ENCODE measurements at places on chromosomes 7 and 10. TPM values are rescaled to one million over a fixed set of nuclear protein-coding genes. Genes with fewer than 3 reads are reported as not detected.

Gene SMKR1
- polyA plus RNA-seq = 0.32 TPM

Gene SPDYE2
- polyA plus RNA-seq = 8.5 TPM

DNA sequence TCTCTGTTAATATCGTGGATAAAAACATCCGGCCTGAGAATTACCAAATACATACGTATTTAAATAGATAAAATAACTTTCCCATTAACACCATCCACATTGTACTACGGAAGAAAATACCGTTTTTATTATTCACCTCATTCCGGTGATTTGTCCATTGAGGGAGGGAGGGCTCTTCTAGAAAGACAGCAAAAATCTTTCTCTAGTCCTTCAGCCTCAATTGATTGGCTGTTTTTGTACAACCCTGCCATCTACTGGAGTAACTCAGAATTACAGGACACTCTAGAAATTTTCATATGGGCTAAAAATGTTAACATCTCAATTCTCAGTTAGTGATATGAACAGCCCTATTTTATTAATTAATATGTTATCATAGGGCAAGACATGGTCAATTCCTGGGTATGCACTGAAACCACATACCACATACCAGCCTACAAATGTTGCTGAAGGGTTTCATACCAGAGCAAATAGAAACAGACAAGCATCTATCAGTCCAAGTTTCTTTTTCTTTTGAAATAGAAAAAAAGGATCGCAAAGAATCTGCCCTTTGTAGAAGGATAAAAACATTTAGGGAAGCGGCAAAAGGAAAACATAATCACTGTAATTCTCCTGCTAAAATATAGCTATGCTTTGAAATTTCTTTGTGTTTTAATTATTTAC lies 55.8 kb upstream of the CDCA7L start:
- peak; percentile 55 for DNase-seq

Gene PHKG1
- polyA plus RNA-seq = 0.44 TPM

Gene LRIT1
- polyA plus RNA-seq = not detected

Gene GIMAP7
- polyA plus RNA-seq = not detected

DNA sequence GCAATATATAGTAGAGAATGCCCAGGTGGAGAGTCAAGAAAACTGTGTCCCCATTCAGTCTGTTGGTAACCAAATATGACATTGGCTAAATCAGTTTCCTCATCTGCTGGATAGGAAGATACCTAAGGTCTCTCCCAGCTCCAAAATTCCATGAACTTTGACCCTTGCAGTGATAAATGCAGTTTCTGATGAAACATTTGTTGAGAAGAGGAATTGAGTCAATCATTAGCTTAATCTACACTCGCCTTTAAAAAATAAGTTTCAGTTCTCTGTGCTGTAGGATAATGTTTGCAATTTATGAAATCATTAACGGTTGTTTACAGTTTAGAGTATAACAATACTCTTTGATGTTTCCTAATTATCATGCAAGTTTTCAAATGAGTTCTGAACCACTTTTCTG lies 38.0 kb upstream of the SLC25A13 start:
- DNase-seq = no peak

Gene PNLIPRP1
- polyA plus RNA-seq = not detected

DNA sequence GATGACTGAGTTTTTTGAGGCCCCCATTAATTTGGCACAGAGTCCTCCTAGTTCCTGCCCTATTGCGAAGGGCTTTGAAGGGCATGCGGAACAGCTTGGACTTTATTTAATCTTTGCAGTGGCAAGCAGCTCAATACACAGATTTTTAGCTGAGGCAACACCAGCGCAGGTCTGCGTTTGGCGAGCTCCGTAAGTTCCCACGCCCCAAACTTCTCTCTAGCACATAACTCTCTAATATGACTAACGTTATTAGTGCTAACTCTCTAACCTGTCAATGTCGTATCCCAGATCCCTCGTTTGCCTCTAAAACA lies 366 bp upstream of the TAF3 start:
- no peak for DNase-seq

DNA sequence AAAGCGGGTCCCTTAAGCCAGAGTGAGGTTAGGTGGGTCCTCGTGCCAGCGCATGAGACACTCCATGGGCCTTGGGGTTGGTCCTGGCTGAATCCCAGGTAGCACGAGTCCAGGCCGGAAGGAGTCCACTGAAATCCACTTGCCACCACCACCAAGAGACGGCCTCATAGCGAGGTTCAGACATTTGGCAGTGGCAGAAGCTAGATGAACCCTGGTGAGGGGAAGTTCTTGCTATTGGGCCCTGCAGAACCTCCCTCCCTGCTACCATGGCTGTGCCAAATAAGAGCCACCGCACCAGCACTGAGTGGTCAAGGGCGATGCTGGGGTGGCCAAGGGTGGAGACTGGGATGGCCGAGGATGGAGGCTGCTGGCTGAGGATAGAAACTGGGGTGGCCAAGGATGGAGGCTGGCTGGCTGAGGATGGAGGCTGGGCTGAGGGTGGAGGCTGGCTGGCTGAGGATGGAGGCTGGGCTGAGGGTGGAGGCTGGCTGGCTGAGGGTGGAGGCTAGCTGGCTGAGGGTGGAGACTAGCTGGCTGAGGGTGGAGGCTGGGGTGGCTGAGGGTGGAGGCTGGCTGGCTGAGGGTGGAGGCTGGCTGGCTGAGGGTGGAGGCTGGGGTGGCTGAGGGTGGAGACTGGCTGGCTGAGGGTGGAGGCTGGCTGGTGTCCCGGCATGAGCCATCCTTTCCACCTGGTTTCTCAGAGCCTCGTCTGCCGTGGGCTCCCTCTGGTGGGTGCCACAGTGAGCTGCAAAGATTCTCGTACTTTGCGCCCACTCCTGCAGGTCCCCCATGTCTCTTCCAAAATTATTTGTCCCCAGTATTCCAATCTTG lies 88.2 kb downstream of the ELFN1 start:
- DNase-seq = peak; percentile 63

Gene AKR1C3
- 6.8 TPM for polyA plus RNA-seq

DNA sequence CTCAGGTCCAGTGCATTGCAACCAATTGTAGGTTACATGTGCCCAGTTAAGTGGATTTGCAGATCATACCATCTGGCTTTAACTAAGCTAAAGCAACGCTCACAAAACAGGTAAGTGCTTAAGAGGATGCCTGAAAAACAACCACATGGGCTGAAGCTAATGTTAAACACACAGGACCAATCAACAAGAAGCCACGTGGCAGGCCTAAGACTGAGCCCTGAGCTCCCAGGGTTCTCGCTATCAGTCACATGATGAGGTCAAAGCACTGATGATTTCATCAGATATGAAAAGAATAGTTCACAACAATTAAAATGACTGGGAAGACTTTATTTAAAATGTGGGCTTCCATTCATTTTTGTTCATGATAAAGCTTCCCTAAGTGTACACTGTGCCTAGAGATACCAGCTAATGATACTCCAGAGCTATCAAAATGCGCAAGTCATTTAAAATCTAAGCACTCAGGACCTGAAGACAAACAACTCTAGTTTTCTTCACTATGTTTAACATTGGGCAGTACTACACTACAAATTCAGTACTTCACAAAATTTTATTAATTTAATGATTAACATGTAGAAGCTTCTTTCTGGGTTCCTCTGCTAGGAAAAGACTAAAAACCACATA lies 90.6 kb downstream of the PIP4K2A start:
- no peak for DNase-seq

- DNase-seq = no peak
These were observed 41.9 kb upstream of the STMP1 start for GRCh38 chr7:135620447-135620846.

GRCh38 chr10:90269699-90270098 lies 568.3 kb downstream of the KIF20B start:
- no peak for DNase-seq

- DNase-seq = no peak
These were observed 83.9 kb downstream of the LHPP start for GRCh38 chr10:124545351-124546054.

- no peak for DNase-seq
These were observed at the start of gene CLEC2L for GRCh38 chr7:139523199-139523941. Gene CLEC2L (plus strand): TSS chr7:139523685. CDS start chr7:139523928, 243 bp downstream.

DNA sequence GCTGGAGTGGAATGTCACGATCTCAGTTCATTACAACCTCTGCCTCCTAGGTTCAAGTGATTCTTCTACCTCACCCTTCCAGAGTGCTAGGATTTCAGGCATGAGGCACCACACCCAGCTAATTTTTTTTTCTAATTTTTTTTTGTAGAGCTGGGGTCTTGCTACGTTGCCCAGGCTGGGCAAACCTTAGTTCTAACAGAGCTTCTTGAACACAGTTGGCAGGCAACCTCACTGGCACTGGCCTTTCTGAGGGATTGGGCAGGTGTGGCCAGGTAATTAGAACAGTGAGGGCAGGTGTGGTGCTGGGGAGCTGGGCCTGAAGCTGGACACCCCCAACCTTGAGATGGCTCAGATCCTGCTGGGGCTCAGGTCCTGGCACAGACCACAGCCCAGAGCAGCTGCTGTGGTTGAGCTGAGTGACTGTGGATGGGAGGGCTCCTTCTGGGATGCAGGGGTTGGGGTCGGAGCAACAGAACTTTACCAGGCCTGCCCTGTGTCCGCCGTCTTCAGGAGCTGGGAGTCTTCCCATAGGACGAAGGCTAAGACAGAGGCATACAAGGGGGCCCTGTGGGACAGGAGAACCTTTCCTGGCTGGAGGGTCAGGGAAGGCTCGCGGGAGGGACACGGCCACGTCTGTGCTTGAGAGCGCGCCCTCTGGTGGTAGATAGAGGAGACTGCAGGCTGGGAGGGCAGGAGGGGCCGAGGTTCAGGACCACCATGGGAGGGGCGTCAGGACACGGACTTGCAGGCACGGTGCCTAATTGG lies 48.2 kb downstream of the COL26A1 start:
- DNase-seq = peak; percentile 73

Gene C10orf53
- polyA plus RNA-seq = not detected

DNA sequence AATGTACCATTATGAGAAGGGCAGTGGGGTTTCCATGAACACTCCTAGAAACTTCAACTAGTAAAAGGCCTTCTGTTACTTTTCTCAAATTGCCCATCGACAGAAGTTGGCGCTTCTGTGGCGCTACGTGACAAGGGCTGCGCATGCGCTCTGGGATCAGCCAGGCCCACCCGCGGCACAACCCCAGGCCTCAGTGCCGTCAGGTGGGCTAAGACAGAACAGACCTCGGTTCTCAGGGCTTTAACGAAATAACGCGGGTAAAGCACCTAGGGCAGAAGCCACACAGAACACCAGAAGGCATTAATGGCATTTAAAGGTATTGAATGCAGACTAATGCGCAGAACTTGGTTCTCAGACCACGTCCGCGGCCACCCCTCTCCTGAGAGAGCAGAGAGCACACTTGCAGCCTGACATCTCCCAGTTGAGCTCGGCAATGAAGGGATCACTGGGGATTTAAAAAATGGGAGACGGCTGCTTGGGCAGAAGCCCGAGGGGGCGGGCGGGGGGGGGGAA lies 67.6 kb upstream of the CTNNA3 start:
- peak; percentile 73 for DNase-seq

Gene EN2
- polyA plus RNA-seq = not detected

GRCh38 chr7:82539969-82540368 lies 96.4 kb upstream of the CACNA2D1 start:
- DNase-seq = no peak

DNA sequence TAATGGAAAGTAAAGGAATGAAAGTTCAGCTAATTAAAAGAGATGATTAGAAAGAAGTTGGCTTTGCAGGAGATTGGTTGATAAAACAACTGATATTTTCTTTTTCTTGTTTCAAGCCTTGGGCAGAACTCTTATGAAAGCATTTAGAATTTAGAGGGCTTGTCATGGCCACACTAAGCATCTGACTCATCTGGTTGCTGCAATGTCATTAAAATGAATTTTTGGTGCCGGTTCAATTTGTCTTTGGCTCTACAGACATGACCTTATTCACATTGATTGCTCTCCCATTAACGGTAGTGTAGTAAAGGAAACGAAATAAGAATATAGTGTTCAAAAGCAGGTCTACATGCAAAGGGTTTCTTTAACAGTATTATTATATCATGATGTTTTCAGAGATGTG lies 1012.4 kb upstream of the C7orf33 start:
- DNase-seq = no peak

- DNase-seq = no peak
These were observed 30.9 kb downstream of the LEP start for GRCh38 chr7:128271942-128272481.

Gene CBLL1
- 25.3 TPM for polyA plus RNA-seq

GRCh38 chr10:132172091-132173066 lies 14.4 kb upstream of the DPYSL4 start:
- no peak for DNase-seq

Gene ITGB8
- 0.34 TPM for polyA plus RNA-seq

Gene CALHM1
- polyA plus RNA-seq = not detected

Gene GIMAP6
- polyA plus RNA-seq = not detected

GRCh38 chr10:123512901-123513775 lies 153.0 kb upstream of the GPR26 start:
- DNase-seq = no peak

Gene MPP7
- 9.2 TPM for polyA plus RNA-seq

Gene CFTR
- 8.8 TPM for polyA plus RNA-seq

DNA sequence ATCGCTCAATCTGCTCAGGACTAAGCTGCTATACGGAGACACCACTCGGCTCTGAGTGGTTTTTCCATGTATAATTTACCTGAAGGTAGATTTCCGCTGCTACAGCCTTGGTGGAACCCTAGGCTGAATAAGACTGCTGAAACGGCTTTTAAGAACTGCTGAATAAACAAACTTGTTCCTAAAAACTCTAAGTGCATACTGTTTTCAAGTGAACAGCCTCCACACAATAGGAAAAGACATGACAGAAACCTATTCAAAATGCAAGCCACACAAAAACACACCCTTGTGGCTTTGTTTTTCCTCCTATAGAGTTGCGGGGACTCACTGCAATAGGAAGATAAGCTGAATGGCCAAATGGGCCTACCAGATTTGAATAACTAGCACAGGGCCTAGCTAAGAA lies 117.2 kb downstream of the UBE2H start:
- DNase-seq = no peak

DNA sequence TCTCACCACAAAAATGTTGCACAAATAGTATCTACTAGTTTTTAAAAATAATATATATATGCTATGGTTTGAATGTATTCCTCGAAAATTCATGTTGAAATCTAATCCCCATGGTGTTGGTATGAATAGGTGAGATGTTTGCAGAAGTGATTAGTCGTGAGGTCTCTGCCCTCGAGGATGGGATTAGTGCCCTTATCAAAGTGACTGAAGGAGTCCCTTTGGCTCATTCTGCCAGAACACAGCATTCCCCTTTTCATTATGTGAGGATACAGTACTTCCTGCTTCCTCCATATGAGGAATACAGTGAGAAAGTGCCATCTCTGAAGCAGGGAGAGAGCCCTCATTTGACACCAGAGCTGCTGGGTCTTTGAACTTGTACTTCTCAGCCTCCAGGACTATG lies 777.5 kb upstream of the LRRTM3 start:
- DNase-seq = no peak

- DNase-seq = no peak
These were observed 317.2 kb downstream of the BBS9 start for GRCh38 chr7:33446551-33446950.

GRCh38 chr7:4837041-4837802 lies 24.6 kb downstream of the PAPOLB start:
- no peak for DNase-seq

Gene MEOX2
- polyA plus RNA-seq = 0.52 TPM

DNA sequence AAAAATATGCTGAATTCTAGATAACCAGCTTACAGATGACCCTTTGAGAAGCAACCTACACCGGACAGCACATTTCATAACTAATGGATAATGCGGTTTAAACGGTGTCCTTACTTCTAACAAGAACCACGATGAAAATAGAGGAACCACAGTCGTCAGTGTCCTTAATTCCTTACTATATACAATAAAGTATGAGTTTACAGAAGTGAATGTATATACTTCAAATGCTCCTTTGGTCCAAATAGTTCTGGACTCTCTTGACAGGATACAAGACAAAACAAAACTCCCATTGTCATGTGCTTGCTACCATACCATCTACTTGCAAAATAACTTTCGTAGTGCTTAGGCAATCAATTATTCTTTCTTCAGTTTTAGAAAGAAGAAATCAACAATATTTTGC lies 2.4 kb downstream of the NAMPT start:
- DNase-seq = no peak
